ENCODE measurements at places on chromosomes 4 and X. TPM values are rescaled to one million over a fixed set of nuclear protein-coding genes. Genes with fewer than 3 reads are reported as not detected.

GRCh38 chr4:138113819-138114400, 128.2 kb downstream of the SLC7A11 start:
- no peaks in the 10 kb centered on the region for H3K4me1 ChIP-seq
- no peak overlapping the region for H3K27ac ChIP-seq
- no peaks in the 10 kb centered on the region for H3K27me3 ChIP-seq
- no peak overlapping the region for H3K4me3 ChIP-seq
- H3K36me3 ChIP-seq = no peaks in the 10 kb centered on the region
- DNase-seq = no peak

GRCh38 chr4:825971-826330, at the start of gene CPLX1:
TSS of gene CPLX1 (minus strand) at chr4:826129. CDS start at chr4:824522, 1,607 bp downstream.
- no peaks in the 10 kb centered on the region for H3K36me3 ChIP-seq
- H3K4me1 ChIP-seq = peaks cover 4% of the 10 kb centered on the region
- no peak for DNase-seq
- H3K27ac ChIP-seq = no peak within 1 kb of the TSS
- H3K4me3 ChIP-seq = peak within 1 kb of the TSS; percentile 45
- peaks cover 83% of the 10 kb centered on the region for H3K27me3 ChIP-seq

DNA sequence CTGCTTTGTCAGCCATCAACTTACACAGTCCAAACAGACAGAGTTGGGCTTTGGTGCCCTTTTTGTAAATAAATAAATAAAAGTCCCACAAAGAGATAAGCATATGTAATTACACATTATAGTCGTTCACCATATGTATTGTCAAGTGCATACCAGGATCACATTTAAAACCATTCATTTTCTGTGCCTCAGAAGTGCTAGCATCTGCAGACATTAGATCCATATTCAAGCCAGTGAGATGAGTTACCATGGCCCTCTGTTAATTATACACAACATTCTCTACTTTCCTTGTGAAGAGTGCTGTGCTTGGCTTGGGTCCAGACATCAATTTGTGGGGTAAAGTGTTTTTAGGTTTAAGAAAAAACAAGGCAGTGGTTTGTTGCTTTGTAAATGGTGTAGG, 76.8 kb downstream of the ENOX2 start:
- no peak overlapping the region for H3K27ac ChIP-seq
- DNase-seq = no peak
- no peaks in the 10 kb centered on the region for H3K36me3 ChIP-seq
- no peak overlapping the region for H3K4me3 ChIP-seq
- no peaks in the 10 kb centered on the region for H3K27me3 ChIP-seq
- no peaks in the 10 kb centered on the region for H3K4me1 ChIP-seq

- H3K27ac ChIP-seq = no peak overlapping the region
- H3K4me3 ChIP-seq = no peak overlapping the region
- H3K36me3 ChIP-seq = no peaks in the 10 kb centered on the region
- DNase-seq = no peak
- no peaks in the 10 kb centered on the region for H3K27me3 ChIP-seq
These were observed 98.1 kb downstream of the WWC2 start for GRCh38 chr4:183197140-183197539.

DNA sequence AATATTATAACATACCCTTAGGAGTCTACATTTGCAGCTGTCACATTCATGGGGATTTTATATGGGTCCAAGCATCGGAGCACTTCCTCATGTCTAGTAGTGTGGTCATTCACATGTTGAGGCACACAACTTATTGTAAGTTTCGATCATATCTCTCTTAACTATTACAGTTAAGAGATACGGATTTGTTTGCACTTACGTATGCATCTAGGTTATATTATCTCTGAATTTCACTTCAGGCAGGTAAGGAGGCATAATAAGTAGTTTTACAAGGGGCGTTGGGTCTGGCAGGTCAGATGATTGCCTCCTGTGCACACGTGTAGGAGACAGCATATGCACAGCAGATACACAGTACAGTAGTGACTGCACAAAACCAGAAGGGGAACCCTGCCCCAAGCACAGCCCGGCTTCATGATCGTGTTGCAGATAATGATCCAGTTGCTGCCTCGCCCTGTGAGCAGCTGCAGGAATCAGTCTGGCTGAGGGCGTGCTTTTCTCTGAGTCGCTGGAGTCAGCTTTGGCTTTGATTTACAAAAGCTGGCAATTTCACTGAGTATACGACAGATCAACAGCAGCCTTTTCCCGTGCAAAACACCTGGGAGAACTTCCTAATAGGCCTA, 302.9 kb upstream of the GATB start:
- no peaks in the 10 kb centered on the region for H3K27me3 ChIP-seq
- H3K4me3 ChIP-seq = no peak overlapping the region
- no peaks in the 10 kb centered on the region for H3K36me3 ChIP-seq
- H3K4me1 ChIP-seq = no peaks in the 10 kb centered on the region
- no peak overlapping the region for H3K27ac ChIP-seq

- no peak overlapping the region for H3K27ac ChIP-seq
- H3K4me3 ChIP-seq = no peak overlapping the region
- no peaks in the 10 kb centered on the region for H3K27me3 ChIP-seq
These were observed 24.6 kb downstream of the UGT2B7 start for GRCh38 chr4:69120870-69121269.

DNA sequence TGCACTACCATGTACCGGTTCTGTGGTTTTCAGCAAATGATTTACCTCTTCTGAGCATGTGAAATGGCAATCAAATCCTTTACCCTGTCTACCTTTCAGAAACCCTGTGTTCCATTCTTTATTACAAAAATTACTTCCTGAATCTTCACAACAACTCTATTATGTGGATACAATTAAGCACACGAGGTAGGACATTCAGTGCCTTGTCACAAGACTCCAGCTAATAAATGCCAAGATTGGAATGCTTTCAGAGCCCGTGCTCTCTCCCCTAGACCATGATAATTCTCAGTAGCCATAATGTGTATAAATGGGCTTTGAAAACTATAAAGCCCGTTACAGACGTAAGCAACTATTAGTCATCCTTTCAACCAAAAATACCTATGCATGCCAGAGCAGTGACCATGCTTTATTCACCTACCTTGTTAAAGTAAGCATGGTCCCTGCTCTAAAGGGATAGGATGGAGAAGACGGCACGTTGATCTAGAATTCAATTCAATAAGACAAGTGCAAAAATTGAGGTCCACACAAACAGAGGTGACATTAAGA, 2.4 kb downstream of the RXFP1 start:
- H3K4me1 ChIP-seq = no peaks in the 10 kb centered on the region
- no peaks in the 10 kb centered on the region for H3K27me3 ChIP-seq
- H3K4me3 ChIP-seq = no peak overlapping the region
- no peaks in the 10 kb centered on the region for H3K36me3 ChIP-seq
- H3K27ac ChIP-seq = no peak overlapping the region

- no peaks in the 10 kb centered on the region for H3K27me3 ChIP-seq
- no peak for DNase-seq
- no peak overlapping the region for H3K27ac ChIP-seq
- H3K4me3 ChIP-seq = no peak overlapping the region
These were observed 504.3 kb upstream of the ZFP42 start for GRCh38 chr4:187491286-187491685.

DNA sequence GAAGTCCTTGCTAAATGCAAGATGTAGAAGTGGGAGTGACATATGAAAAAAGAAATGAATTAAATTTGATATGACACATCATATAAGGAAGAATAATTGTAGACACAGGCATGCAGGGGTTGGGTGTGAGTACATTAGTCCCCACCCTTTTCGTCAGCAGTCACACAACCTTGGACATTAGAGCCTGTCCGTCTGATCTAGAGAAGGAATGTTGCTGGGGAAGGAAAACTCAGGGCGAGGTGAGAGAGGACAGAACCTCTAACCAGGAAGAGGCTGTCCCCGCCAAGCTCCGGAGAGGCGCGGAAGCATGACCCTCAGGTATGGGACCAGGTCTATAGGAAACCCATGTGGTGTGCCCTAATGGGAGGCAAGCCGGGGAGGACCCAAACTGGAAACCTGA, 102.1 kb downstream of the RELL1 start:
- H3K4me3 ChIP-seq = no peak overlapping the region
- DNase-seq = no peak
- H3K27me3 ChIP-seq = no peaks in the 10 kb centered on the region
- H3K4me1 ChIP-seq = no peaks in the 10 kb centered on the region

- no peak for DNase-seq
- H3K36me3 ChIP-seq = no peaks in the 10 kb centered on the region
- no peaks in the 10 kb centered on the region for H3K4me1 ChIP-seq
- H3K27me3 ChIP-seq = no peaks in the 10 kb centered on the region
- no peak overlapping the region for H3K4me3 ChIP-seq
- no peak overlapping the region for H3K27ac ChIP-seq
These were observed 83.1 kb downstream of the TEX13C start for GRCh38 chrX:125402807-125403206.

MAD2L1 gene
- 4.4 TPM for total RNA-seq

DNA sequence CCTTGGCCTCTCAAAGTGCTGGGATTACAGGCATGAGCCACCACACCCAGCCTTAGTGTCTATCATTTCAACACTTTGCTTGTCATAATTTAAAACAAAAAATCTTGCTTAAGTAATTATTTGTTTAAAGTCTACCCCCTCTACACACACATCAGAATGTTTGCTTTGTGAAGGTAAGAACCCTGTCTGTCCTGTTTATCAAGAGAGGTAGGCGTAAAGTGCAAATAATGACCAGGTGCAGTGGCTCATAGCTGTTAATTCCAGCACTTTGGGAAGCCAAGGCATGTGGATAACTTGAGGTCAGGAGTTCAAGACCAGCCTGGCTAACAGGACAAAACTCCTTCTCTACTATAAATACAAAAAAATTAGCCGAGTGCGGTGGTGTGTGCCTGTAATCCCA, 326.7 kb upstream of the CLNK start:
- no peaks in the 10 kb centered on the region for H3K36me3 ChIP-seq
- no peak for DNase-seq
- no peaks in the 10 kb centered on the region for H3K27me3 ChIP-seq
- H3K4me3 ChIP-seq = no peak overlapping the region

RIBC1 gene
- 2.9 TPM for total RNA-seq

DNA sequence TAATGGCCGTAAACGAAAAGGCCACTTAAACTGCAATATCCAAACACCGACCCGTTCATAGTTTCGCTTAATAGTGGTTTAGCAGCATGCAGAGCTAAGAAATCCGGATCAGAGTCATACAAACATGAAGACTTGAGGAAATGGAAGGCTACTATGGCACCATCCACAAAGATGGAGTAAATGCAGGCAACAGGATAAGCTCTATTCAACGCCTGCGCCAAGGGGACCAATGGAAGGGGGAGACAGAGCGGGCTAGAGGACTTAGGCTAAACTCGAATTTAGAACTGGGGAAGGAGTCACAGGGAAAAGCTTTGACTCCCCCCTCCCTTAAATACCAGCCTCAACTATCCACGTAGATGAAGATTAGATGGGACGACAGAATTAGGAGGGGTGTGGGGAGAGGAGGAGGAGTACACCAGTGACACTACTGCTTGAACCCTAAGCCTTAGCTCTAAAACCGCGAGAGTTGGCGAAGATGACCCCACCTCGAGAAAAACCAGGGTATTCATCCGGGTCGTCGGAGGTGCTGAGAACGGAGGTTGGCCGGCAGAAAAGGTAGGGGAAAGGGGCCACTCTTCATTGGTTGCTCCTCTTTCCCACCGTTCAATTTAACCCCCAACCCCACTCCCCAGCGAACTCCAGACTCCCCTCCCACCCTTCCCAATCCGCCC, 3.5 kb downstream of the HUWE1 start:
- H3K27ac ChIP-seq = peak overlapping the region; percentile 94
- H3K4me3 ChIP-seq = peak overlapping the region; percentile 58
- H3K27me3 ChIP-seq = no peaks in the 10 kb centered on the region
- peaks cover 4% of the 10 kb centered on the region for H3K36me3 ChIP-seq
- DNase-seq = no peak
- peaks cover 6% of the 10 kb centered on the region for H3K4me1 ChIP-seq

GRCh38 chrX:155115174-155115819, 44.0 kb downstream of the BRCC3 start:
- H3K27me3 ChIP-seq = no peaks in the 10 kb centered on the region
- no peak for DNase-seq
- H3K4me1 ChIP-seq = no peaks in the 10 kb centered on the region
- H3K36me3 ChIP-seq = no peaks in the 10 kb centered on the region
- no peak overlapping the region for H3K4me3 ChIP-seq

GRCh38 chr4:156898373-156899117, 73.1 kb downstream of the PDGFC start:
- H3K27me3 ChIP-seq = no peaks in the 10 kb centered on the region
- H3K36me3 ChIP-seq = no peaks in the 10 kb centered on the region
- H3K4me3 ChIP-seq = no peak overlapping the region

GRCh38 chrX:136666088-136666487, 18.1 kb downstream of the CD40LG start:
- H3K4me3 ChIP-seq = no peak overlapping the region
- H3K27ac ChIP-seq = no peak overlapping the region
- H3K36me3 ChIP-seq = no peaks in the 10 kb centered on the region
- no peaks in the 10 kb centered on the region for H3K4me1 ChIP-seq
- DNase-seq = no peak

GRCh38 chr4:184722798-184723197, 11.1 kb downstream of the CENPU start:
- no peak overlapping the region for H3K4me3 ChIP-seq
- no peak for DNase-seq
- no peak overlapping the region for H3K27ac ChIP-seq
- H3K27me3 ChIP-seq = no peaks in the 10 kb centered on the region
- no peaks in the 10 kb centered on the region for H3K4me1 ChIP-seq
- H3K36me3 ChIP-seq = no peaks in the 10 kb centered on the region

ADAM29 gene
- total RNA-seq = not detected

DNA sequence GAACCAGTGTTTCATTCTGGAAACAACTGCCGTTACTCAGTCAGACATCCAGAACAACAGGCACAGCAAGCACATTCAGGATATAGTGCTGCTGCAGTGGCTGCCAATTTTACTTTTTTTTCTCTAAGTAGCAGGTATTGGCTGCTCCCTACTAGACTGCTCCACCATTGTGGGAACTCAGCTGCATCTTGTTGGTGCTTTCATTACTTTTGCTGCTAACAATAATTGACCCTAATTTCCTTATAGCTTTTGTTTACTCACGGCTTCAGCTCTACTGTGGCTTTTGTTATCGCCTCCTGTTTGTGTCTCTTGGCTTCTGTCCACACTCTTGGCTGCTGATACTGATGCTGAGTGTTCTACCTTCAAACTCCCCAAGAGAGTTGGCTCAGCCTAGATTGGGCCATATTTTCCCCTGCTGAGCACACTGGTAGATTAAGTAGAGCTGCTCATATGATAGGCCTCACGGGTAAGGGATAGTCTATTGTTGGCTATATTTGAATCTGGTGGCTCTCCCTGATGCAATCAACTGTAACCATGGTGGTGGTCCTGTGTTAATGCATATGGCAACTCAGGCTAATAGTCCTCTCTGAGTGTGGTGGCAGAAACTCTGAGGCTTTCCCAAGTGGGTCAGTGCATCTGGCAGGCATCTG, 44.5 kb upstream of the IL2 start:
- H3K36me3 ChIP-seq = no peaks in the 10 kb centered on the region
- DNase-seq = no peak
- H3K27ac ChIP-seq = no peak overlapping the region
- H3K4me3 ChIP-seq = no peak overlapping the region
- no peaks in the 10 kb centered on the region for H3K4me1 ChIP-seq

- DNase-seq = no peak
- no peaks in the 10 kb centered on the region for H3K36me3 ChIP-seq
- no peaks in the 10 kb centered on the region for H3K4me1 ChIP-seq
- no peaks in the 10 kb centered on the region for H3K27me3 ChIP-seq
- no peak overlapping the region for H3K4me3 ChIP-seq
- no peak overlapping the region for H3K27ac ChIP-seq
These were observed 46.2 kb downstream of the STAP1 start for GRCh38 chr4:67604749-67605148.
